ENCODE measurements at places on chromosomes 2 and 18.

DNA sequence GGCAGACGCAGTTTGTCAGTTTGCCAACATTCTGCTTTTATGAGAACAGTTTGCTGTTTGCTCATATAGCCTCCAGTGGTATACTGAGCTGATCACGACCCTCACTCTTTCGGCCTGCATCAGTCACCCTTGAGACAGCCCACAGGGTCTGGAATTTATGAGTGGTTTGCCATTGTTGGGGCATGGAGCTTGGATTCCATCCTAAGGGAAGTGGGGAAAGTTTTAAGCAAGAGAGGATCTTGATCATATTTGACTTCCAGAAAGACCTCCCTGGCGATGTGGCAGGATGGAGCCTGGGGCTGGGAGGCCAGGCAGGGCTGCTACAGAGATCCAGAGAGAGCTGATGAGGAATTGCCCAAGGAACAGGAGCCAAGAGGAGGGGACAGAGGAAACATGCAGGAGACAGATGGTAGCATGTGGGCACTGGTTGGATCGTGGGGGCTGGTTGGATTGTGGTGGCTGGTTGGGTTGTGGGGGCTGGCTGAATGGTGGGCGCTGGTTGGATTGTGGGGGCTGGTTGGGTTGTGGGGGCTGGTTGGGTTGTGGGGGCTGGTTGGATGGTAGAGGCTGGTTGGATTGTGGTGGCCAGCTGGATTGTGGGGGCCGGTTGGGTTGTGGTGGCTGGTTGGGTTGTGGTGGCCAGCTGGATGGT, 27.3 kb upstream of the GPR17 start:
- no peak for DNase-seq

DNA sequence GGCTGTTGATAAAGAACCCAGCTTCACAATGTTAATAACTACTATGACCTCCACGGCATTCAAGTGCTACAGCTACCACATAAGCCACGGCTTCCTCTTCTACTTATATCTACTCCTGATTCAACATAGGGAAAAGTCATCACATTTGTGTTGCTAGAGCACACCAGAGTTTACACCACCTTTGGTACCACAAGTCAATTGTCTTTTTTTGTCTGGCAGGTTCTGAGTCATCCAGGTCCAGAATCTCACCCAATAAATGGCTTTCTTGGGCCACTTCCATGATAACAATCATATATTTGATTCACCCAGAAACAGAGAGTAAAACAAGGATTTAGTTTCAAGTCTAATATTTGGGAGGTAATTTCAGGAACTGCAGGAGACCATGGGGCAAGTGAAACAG, 480.2 kb downstream of the TMX3 start:
- DNase-seq, result no peak

DNA sequence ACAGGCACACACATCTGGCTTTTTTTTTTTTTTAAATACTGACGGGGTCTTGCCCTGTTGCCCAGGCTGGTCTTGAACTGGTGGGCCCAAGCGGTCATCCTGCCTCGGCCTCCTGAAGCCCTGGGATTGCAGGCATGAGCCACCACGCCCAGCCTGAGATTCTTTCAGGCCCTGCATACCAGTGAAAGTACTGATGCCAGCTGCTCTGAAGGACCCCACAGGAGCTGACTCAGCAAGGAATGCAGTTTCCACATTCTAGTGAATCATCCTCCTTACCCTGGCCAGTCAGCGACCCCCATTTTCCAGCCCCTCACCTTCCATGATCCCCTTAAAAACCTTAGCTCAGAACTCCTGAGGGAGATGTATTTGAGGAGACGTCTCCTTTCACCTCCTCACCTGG, 5.8 kb upstream of the DTYMK start:
- no peak for DNase-seq

DNA sequence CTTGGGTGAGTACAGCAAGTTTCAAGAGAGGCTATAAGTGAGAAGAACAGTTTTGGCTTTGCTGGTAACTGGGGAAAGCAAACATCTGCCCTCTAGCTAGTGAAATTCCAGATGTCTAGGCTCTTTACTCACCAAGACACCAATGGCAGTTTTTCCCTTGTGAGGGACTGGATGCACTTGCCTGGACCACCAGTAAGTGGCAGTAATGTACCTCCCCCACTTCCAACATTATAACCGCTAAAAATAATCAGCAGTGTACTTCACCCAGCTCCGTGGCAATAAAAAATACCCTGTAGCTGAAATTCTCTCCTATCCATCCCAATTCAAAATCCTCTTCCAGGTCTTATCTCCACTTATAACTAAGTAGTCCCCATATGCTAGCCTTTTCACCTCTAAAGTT, 383.9 kb downstream of the ARHGAP15 start:
- DNase-seq, result no peak

GRCh38 chr2:220855296-220855695, 716.8 kb downstream of the EPHA4 start:
- DNase-seq, result no peak

Measured in stimulated activated CD4-positive, alpha-beta T cell treated with anti-CD3 and anti-CD28 coated beads, Interleukin-1b, Interleukin-23, amount 100 ng/mL, for 1 hour (primary cell).